ENCODE measurements at places on chromosomes 2 and 18.

DNA sequence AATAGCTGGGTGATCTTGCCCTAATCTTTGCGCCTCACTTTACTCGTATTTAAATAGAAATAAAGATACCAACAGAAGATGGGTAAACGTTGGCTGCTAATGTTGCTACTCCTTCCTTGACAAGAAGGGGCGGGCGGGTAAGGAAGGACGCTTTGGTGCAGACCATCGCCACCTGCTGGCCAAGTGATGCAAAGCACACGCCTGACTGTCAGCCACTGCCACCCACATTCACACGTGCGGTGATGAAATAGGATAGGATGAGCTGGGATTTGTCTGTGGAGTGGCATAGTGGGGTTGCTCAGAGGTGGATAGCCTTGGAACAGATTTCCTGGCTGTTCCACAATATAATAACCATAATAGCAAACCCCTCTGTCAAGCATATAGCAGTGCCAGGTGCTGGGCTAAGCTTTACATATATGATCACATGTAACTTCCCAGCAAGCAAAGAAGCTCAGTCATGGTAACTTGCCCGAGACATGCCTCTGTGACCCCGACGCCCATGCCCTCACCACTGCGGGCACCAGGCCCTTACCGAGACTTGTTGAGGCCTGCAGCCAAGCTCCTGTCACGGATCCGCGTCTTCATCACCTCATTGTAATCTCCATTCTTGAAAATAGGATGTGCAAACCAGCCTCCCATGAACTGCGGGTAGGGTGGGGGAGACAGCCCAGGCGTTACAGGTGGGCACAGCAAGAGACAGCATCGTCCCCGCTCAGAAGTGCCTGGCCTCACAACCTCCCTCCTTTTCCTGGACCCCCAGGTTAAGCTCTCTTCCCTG, 39.3 kb downstream of the LCT start:
- DNase-seq: peak; percentile 78

GRCh38 chr18:3184275-3184963, 35.3 kb downstream of the MYOM1 start:
- DNase-seq: no peak

- no peak for DNase-seq
Observed at GRCh38 chr2:10269711-10270610, 32.7 kb upstream of the HPCAL1 start.

DNA sequence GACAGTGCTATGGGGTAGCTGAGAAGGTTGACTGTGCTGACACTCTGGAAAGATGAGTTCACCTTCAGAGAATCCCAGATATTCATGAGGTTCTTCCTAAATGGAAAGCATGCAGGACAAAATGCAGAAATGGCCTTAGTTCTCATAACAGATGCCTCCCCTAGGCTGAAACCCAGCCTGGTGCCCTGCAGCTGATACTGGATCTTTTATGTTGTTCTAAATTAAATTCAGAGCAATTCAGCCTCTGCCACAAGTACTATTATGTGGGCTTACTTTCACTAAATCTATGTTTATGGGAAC, 172.0 kb upstream of the SERPINE2 start:
- no peak for DNase-seq

- no peak for DNase-seq
Observed at GRCh38 chr2:14420851-14421250, 211.7 kb upstream of the LRATD1 start.

DNA sequence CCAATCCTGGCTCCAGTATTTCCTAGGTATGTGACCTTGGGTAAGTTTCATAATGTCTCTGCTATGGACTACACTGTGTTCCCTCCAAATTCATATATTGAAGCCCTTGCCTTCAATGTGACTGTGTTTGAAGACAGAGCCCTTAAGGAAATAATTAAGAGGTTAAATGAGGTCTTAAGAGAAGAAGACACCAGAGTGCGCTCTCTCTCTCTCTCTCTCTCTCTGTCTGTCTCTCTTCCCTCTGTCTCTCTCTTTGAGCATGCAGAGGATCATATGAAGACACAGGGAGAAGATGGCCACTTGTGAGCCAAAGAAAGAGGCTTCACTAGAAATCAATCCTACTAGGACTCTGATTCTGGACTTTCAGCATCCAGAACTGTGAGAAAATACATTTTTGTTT, 52.2 kb downstream of the NXPH2 start:
- no peak for DNase-seq

- DNase-seq: no peak
Observed at GRCh38 chr2:1781291-1782080, 37.2 kb upstream of the PXDN start.

Data from HuH-7 (cell line).